Kidney glomerular epithelial cell (primary cell): ENCODE measurements at places on chromosomes 7 and 10.

GRCh38 chr10:79324032-79324695 is 23.1 kb upstream of the PPIF start:
- DNase-seq, result no peak

- DNase-seq, result no peak
Observed at GRCh38 chr10:125107166-125107949, 53.0 kb downstream of the CTBP2 start.

DNA sequence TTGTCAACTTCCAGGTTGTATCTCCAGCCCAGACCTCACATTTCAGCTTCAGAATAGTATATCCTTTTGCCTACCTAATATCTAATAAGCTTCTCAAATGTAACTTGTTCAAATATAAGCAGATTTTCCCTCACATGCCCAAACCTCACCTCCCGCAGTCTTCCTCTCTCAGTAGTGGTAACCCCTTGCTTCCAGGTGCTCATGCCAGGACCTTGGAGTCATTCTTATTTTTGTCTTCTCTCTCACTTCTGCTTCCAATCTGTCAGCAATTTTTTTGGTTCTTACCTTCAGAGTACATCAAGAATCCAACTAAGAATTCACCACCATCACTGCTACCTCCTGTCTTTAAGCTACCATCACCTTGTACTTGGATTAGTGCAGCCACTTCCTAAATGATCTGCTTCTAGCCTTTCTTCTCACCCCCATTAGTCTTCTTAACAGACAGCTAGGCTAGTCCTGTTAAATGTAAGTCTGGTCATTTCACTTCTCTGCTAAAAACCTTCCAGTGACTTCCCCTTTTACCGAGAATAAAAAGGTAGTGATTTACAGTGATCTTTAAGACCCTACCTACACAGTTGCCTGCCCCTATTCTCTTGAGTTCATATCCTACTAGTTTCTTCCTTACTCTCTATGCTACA is 14.0 kb downstream of the ANKIB1 start:
- no peak for DNase-seq

DNA sequence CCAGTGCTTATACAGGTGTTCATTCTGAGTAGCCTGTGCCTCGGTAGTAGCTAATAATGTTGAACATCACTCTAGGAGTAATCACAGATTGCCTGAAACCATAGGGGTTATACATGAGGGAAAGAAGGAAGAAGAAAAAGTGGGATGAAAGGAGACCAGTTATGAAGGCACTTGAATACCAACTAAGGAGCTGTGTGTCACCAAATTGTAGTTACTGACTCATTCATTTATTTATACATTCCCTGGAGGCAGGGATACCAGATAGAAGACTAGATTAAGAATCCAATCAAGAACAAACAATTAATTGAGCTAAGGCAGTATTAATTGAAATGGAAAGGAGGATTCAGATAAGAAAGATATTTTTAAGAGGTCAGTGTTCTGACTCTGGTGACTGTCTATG is 129.6 kb upstream of the PRPS1L1 start:
- DNase-seq, result no peak

GRCh38 chr10:32909456-32909855 is 48.6 kb downstream of the ITGB1 start:
- no peak for DNase-seq

- no peak for DNase-seq
Observed at GRCh38 chr7:34869057-34869456, 168.2 kb downstream of the DPY19L1 start.

- no peak for DNase-seq
Observed at GRCh38 chr10:75226095-75226494, 9.7 kb downstream of the COMTD1 start.

- no peak for DNase-seq
Observed at GRCh38 chr10:314381-314780, 179.1 kb downstream of the ZMYND11 start.

DNA sequence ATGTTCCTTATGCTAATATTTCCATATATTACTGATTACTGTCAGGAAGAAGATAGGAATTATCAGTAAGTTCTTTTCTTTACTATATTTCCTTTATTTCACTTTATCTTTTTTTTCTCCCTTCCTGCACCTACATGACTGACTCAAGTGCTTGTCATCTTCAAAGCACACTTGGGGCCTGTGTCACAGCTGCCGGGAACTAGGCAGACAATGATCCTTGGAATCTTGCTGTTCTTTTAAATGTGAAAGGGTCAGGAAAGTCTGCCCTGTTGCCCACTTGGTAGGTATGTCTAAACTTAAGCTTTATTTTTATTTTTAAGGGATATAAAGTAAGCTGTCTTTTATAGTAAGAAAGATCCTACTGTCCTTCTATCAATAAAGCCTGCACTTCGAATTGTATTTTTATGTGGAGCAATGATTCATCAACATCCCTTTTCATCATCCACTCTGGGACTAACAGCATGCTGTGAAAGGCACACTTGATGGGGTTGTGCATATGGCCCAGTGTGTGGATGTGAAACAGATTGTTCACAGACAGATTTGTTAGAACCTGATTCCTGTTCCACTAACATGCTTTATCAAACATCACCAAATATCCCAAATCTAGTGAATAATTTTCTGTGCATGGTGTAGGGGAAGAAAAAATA is 556.9 kb downstream of the DNAJB9 start:
- no peak for DNase-seq

DNA sequence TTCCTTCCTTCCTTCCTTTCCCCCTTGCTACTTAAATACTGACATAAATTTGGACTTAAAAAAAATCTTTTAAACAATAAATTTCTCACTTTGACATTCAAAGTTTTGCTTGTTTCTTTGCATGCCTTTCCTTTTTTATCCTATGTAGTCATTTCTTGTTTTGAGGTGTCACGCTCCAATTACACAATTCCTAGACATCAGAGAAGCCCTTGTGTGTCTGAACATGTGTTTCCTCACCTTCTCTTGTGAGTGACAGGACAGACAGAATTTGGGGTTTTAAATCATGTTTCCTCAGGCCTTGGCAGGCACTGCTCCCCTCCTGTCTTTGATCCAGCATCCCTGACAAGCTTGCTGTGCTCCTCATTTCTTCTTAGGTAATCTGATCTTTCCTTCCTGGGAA is 91.3 kb downstream of the CYTH3 start:
- no peak for DNase-seq

DNA sequence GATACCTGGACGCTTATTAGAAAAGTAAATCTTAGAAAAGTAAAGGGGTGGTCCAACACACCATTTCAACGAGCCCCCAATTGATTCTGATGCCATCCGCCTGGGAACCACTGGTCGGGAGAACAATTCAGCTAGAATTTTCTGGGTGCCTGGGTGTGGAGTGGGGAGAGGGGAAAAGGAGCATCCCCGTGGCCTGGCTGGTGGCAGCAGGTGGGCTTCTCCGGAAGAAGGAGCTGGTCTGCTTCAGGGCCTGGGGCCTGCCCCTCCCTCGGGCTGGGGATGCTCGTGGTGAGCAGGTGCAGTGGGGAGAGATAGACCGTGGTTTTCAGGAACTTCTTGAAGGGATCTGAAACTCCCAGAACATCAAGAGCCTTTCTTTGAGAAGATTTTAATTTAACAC is 39.9 kb upstream of the DUSP5 start:
- DNase-seq, result no peak

GRCh38 chr10:126640401-126640800 is 30.1 kb downstream of the C10orf90 start:
- DNase-seq, result no peak

DNA sequence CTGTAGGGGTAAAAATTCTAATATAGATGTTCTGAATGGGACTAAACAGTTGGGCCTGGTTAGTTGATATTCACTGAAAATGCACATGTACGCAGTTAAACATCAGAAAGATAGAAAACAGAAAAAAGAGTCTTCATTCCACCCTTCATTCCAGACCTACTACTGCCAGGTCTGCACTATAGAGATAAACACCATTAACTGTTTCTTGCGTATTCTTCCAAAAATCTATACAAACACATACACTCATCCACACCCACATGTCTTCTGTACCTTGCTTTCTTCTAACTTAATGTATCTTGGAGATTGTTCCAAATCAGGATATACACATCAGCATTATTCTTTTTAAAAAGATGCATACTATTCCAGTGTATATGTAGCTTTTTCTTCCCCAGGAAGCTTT is 13.9 kb upstream of the CLEC2L start:
- no peak for DNase-seq

DNA sequence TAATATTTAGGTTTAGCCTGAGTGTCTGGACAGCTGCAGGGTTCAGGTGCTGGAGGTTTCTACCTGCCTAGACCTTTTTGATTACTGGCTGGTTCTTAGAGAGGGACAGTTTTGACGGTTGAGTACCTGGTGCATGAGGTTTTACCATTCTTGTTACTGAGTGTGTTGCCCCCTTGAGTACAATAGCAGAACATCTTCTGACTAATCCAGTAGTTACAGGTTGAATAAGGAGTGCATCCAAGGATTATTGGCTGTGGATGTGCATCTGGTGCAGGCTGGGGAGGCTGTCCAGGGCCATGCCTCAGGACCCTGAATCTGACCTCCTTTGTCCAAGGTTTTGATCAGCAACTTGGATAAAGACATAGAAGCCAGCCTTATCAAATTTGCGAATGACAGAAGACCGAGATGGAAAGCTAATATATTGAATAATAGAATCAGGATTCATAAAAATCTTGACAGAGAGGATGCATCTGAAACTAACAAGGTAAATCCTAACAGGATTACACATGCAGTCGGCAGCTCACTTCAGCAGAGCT is 23.1 kb downstream of the PLPP4 start:
- DNase-seq, result peak; percentile 14

DNA sequence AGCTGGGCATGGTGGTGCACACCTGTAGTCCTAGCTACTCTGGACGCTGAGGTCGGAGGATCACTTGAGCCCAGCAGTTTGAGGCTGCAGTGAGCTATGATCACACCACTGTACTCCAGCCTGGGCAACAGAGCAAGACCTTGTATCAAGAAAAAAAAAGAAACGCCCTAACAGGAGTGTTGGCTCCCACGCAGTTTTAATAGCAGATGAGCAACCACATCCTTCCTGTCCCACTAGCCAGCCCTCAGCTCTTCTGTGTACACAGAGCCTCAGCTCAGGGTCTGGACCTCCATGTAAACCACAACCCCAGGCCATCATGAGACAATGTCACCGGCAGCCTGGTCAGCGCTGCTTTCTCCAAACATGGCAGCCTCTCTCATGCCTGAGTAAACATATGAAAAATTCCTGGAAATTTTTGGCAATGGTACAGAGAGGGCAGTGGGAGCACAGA is 108.2 kb downstream of the PIP4K2A start:
- peak; percentile 39 for DNase-seq

DNA sequence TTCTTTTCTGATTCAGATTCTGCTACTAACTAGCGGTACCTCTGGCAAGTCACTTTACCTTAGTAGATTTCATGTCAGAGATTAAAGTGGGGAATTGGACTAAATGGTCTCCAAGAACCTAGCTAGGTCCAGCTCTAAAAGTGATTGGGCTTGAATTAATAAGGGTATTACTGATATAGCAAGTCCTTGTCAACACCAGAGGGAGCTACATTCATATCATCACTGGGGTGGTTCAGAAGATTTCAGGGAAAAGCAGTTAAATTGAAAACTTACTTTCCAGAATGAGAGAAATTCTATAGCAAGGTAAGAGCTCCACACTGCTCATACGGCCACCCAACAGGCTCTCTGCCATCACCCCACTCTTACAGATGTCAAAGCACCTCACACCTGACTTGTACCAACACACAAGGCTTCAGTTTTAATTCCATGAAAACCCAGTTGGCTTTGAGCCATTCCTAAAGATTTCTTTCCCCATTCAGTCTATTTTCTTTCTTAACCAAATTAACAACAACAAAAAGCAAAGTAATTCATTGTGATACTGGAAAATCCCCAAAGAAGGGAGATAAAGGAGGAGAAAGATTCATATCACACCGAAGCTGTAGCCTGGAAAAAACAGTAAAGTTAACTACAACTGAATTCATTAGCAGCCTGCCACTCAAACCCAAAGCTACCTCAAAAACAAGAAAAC is 38.0 kb upstream of the SPOCK2 start:
- DNase-seq, result no peak

GRCh38 chr7:137820156-137820555 is 26.6 kb downstream of the DGKI start:
- DNase-seq, result no peak

DNA sequence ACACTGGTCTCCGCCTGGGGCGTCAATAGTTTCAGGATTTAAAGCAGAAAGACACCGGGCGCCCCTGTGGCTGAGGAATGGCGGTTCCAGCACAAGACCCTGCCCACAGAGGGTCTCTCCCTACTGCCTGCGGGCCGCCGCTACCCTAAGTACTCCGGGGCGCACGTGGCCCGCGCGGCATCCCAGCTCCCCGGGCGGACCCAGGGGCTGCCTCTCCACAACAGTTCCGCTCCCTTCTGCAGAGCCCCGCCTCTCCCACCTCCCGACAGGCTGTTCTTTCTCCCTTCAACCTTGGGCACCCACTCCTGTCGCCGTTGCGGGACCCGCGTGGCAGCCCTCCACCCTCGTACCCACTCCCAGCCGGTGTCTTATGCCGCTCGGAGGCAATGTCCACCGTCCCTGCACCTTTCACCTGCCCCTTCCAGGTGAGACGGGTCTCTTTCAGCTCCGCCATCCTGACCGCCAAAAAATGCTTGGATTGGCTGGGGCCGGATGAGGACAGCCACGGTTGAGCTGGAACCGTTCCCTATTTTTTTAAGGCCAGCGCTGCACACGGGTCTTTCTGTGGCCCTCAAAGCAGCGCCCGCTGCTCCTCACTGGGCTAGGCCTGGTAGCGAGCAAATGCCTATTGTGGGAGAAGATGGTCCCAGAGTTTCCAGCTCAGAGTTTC is 1.6 kb upstream of the NKX2-3 start:
- DNase-seq, result no peak

GRCh38 chr10:132482090-132482800 is 55.3 kb upstream of the INPP5A start:
- peak; percentile 33 for DNase-seq

- no peak for DNase-seq
Observed at GRCh38 chr7:142481548-142481947, 223.7 kb upstream of the PRSS58 start.

DNA sequence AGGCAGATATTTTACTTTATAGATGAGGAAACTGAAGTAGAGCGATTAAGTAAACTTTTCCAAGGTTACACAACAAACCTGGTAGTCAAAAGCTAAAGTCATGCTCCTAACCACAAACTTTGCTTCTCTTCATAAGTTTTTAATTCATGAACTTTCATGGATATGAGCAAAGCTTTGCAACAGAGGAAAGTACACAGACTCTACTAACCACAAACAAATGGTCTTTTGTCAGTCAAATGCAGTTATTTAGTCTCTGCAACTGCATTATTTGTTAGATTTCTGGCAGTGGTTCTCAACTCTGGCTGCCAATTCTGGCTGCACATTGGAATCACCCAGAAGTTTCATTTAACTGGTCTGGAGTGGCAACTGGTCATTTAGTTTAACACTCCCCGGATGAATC is 140.6 kb upstream of the TMEM168 start:
- DNase-seq, result no peak

GRCh38 chr7:17530244-17530643 is 231.8 kb downstream of the AHR start:
- DNase-seq, result peak; percentile 69

GRCh38 chr10:79394664-79395063 is 47.4 kb downstream of the PPIF start:
- no peak for DNase-seq

DNA sequence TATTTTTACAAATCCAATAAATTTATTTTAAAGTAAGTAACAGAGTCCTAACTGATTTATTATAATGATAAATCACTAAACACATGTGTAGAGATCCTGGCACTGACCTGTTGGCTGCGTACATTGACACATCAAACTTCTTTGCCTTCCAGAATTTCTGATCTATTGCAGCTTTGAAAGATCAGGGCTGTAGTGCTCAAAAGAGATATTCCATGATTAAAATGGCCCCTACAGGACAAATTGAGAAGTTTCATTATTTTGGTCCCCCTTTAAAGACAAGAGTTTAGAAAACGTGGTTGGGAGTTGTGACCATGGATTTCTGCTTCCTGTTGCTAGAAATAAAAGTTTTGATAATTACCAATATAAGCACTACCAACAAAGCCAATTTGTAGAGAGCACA is 87.7 kb upstream of the PDK4 start:
- DNase-seq, result peak; percentile 55
